ENCODE measurements at places on chromosomes 7 and 10.

GRCh38 chr7:134245253-134245652 is 71.5 kb downstream of the SLC35B4 start:
- DNase-seq, result no peak

GRCh38 chr10:78778444-78779338 is 290.1 kb upstream of the ZMIZ1 start:
- no peak for DNase-seq

DNA sequence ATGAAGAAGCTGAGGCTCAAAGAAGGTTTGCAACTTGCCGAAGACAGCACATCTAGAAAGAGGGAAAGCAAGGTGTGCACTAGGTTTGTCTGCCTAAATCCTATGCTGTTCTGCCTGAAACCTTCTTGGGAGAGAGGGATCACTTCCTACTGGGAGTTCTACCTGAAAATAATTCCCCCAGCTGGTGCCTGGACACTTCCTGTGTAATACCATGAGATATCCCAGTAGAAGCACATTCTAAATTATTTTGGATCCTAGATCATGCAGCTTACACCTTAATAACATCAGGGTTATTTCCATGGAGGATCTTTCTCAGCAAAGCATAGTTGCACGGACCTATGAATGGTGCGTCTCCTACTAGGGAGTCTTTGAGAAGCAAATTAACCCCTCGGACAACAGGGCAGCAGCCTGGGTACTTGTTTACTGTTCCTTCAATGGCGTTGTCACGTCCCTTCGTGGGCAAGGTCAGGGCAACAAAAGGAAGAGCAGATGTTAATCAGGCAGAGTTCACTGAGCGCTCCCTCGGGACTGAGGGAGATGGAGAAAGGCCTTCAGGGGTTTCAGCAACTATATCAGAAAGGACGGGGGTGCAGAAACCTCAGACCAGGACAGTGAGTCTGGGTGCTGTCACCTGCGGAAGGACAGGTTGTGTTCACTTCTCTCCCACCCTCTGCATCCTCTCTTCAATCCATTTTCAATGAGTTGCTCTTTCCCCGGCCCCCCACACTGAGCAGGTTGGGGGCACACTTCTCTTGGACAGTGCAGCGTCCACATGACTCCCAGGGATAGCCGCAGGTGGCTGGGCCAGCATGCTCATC is 44.0 kb downstream of the OAT start:
- DNase-seq, result no peak

DNA sequence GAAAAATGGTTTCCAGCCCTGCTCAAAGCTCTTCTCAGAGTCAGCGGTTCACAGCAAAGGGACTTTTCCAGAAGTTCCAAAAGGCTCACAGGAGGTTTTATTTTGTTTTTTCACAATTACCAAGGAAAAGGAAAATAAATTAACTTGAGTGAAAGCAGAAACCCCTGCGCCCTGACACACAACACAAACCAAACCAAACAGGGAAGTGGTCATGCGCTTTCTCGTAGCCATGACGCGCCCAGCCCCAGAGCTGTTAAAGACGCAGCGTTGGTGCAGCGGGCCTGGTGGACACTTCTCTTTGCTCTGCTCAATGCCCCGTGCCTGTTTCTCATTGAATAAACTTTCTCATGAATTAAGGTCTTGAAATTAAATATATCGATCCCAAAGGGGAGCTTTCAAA is 134.4 kb upstream of the LYZL2 start:
- no peak for DNase-seq

DNA sequence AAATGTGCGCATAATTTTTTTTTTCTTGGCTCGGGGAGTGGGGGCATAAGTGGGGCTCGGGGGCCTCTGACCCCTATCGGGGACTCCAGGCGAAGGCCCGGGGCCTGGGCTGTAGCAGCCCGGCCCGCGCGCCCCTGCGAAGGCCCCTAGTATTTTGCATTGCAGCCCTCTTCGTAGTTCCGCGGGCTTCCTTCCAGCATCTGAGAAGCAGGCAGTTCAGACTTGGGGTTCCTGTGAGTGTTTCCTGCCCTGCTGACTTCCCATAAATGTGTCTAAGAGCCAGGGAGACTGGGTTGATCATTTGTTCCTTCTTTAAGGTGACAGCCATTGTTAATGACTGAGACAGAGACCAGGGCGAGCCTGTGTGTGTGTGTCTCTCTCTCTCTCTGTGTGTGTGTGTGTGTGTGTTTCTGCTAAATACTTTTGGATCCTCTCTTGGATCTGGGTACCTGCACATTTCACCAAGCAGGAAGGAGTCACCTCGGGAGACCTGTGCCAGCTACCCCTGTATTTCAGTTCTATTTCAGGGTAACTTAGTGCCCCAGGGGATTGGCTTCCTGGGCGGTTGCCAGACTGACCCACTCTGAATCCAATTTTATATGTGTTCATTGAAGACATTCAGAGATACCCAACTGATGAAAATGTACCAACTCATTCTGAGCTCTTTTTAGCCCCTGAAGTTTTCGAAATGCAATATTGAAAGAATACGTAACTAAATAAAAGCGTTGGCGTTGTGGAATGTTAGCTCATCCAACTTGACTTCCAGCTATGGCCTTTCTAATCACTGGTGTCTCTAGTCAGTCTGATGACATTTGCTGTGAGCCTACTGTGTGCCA is 805 bp downstream of the MSRB2 start:
- no peak for DNase-seq

DNA sequence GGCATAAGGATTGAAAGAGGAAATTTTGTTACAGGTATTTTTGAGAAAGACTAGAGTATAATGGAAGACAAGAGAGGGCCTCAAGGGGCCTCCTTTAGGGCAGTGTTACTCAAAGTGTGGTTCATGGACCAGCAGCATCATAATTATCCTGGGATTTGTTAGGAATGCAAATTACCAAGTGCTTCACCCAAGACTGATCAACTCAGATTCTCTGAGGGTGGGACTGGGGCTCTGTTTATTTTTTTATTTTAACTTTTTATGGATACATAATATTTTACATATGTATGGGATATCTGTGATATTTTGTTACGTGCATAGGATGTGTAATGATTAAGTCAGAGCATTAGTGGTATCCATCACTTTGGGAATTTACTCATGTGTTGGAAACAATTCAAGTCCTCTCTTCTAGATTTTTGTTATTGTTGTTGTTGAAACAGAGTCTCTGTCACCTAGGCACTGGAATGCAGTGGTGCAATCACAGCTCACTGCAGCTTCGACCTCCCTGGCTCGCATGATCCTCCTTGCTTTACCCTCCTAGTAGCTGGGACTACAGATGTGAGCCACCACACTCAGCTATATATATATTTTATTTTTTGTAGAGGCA is 2.2 kb upstream of the KCTD7 start:
- DNase-seq, result no peak

GRCh38 chr10:69407621-69408301 is 9.0 kb downstream of the TACR2 start:
- no peak for DNase-seq

DNA sequence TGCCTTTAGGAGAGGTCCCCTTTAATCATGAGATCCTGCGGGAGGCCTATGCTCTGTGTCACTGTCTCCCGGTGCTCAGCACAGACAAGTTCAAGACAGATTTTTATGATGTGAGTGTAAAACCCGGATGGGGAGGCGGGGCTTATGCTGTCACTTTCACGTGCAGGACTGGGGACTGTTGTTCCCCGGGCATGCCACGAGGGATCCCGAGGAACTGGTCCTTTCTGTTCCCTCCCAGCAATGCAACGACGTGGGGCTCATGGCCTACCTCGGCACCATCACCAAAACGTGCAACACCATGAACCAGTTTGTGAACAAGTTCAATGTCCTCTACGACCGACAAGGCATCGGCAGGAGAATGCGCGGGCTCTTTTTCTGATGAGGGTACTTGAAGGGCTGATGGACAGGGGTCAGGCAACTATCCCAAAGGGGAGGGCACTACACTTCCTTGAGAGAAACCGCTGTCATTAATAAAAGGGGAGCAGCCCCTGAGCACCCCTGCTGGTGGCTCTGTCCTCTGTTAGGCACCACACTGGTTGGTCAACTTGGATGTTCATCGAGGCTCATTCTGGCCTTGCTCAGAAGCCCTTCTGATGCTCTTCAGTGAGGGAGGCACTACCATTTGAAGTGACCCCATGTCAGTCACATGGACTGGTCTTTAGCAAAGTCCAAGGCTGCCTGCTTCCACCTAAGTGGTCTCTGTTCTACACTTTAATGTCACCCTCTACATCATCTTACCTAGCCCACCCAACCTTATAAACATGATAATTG is 2.8 kb downstream of the COPS6 start:
- no peak for DNase-seq

DNA sequence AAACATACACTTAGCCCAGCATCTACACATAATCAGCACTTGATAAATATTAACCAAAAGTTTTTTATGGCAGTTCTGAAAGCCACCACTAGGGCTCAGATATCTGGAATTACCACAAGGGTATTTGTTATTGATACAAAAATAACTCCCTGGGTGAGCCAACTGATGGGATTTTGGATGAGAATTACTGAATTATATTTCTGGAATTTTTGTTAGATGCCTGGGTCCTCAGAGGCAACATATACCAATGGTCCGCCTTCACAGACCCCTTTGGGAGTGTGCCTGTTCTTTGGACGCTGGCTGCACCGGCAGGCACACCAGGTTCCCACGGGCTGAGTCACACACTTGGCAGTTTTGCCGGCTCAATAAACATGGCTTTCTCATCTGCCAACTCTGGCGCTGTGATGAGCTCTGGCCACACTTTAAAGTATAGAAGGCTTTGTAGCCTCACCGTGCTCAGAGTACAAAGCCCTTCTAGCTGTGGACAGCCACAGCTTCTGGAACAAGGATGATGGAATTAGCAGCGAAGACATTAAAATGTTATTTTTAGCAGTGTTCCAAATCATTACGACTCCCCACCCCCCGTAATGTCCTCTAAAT is 24.5 kb upstream of the EEPD1 start:
- no peak for DNase-seq

DNA sequence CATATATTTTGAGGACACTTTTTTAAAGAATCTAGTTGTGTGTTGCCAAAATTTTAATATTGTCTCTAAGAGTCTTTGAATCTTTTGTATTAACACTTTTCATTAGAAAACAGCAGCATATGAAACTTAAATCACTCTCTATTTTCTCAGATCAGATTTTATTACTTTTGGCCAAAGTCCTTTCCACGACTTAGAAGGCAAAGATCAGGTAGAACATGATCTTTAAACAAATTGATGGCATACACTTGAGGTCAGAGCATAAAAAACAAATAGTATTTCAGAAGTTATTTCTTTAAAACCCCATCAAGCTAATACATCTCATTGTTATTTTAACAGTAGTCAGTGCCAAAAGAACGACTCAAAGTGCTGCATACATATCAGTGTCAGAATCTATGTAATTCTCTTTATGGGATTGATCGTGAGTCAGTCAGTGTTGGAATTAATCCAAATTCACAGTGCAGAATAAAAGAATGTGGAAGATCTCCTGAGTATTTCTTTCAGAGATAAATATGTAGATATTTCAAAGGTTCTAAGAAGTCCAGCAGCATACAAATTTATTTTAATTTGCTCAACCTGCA is 9.6 kb upstream of the AGMO start:
- DNase-seq, result no peak

DNA sequence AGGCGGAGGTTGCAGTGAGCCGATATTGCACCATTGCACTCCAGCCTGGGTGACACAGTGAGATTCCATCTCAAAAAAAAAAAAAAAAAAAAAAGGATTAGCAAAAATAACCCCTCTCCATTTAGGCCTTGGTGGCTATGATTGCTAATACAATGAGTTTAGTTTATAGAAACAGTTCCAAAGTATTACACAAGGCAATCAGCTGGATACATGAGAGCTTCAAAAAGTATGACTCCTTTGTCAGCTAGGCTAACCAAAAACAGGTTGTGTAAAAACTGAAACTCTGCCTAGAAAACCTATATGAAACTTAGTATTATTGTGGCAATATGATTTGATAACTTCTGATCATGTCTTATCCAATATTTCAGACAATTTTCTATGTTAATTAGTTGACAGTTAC is 57.2 kb downstream of the SUGCT start:
- no peak for DNase-seq

GRCh38 chr10:114669648-114670047 is 11.6 kb upstream of the ABLIM1 start:
- DNase-seq, result no peak

GRCh38 chr10:97894092-97894491 is 44.4 kb downstream of the GOLGA7B start:
- no peak for DNase-seq

DNA sequence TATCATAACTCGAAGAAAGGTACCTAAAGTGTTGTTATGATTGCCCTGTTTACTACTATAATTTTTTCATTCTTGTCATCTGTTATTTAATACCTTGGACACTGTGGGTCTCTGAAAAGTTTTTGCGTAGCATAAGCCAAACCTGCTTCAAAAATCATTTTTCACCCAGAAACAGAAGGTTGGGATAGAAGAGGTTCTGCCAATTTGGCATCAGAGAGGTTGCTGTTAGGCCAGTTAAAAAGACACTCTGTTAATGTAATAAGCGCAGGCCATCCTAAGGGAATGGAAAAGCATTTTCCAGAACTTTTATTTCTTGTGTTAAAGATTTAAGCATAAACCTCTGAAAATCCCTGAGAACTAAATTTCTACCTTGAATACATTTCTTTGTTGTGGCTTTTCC is 212.2 kb downstream of the BMPER start:
- no peak for DNase-seq

GRCh38 chr10:104109908-104110662 is 11.9 kb upstream of the SFR1 start:
- no peak for DNase-seq

DNA sequence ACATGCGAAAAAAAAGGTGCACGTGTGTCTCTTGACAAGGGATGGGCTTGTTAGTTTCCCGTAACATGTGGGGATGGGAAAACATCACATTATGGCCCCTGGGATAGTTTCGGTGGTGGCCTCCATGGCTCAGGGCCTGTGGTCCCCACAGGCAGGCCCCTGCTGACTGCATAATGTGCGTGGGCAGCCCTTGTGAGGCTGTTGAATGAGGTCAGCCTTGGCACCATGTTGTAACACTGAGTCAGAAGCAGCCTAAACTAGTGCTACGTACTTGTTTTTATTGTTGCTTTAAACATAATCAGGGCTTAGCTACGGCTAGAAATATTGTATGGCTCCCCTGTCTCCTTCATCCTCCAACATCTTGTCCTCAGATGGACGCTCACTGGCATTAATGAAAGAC is 80.6 kb downstream of the BEND7 start:
- DNase-seq, result no peak

GRCh38 chr10:108424656-108425055 is 1260.2 kb upstream of the SORCS1 start:
- DNase-seq, result no peak

DNA sequence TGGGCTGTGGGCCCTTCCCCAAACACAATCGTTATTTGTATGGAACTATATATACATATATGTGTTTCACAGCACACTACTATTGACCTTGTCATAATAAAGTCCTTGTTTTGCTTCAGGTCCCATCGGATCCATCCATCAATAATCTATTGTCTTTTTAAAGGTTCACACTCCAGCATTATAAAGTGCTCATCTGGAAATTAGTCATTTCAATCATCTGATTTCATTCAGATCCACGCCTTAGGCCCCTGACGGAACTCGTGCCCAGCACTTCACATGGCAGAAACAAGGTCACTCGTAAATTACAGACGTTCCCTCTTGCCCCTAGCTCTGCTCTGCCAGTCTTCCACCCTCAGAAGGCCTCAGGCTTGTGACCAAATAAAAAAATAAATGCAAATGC is 133.1 kb upstream of the PPP2R2D start:
- no peak for DNase-seq
